ENCODE measurements at places on chromosomes 4 and X.

DNA sequence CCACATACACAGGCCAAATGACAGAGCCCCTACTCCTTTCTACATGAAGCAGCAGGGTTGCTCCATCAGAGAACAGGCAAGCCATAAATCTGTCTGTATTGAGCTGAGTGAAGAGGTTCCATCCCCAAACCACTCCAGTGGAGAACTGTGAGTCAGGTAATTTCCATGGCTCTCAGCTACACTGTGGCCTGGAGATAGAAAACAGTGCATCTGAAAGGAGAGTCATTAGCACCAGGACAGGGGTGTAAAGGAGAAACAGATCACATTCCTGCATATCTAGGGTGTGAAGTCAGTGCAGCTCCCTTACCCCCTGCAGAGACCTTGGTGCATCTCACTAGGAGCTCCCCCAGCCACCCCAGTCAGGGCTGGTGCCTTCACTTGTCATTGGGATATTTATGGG is 314.7 kb downstream of the CHIC1 start:
- no peak for DNase-seq

DNA sequence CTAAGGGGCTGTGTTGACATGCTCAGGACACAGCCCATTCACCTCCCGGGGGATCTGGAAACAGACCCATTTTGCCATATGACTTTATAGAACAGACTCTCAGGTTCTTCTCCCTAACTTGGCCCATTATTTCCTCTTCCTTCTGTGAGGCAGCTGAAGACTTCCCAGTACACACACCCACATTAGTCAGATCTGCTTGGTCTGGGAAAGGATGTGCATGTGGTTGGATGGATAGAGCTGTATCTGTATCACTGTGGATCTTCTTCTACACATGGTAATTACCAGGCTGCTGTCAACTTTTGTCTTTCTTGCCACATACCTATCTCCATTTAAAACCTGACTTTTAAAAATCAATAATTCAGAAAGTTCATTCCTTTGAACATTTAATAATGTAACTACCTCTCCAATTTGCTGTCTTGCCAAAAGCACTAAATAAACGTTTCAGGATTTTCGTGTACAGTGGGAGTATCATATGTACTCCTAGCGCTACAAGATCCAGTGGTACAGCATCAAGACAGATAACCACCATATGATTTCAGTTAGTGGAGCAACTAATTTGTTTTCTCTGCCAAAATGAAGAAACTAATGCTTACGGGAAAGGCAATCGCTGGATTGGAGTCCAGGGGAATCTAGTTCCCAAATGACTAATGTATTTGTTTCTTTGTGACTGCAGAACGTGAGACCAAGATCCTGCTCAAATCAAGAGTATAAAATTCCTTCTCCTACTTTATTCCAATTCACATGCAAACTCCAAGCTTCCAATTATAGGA is 134.1 kb upstream of the MAP3K15 start:
- DNase-seq, result no peak

GRCh38 chr4:18041114-18041513 is 19.6 kb upstream of the LCORL start:
- no peak for DNase-seq

DNA sequence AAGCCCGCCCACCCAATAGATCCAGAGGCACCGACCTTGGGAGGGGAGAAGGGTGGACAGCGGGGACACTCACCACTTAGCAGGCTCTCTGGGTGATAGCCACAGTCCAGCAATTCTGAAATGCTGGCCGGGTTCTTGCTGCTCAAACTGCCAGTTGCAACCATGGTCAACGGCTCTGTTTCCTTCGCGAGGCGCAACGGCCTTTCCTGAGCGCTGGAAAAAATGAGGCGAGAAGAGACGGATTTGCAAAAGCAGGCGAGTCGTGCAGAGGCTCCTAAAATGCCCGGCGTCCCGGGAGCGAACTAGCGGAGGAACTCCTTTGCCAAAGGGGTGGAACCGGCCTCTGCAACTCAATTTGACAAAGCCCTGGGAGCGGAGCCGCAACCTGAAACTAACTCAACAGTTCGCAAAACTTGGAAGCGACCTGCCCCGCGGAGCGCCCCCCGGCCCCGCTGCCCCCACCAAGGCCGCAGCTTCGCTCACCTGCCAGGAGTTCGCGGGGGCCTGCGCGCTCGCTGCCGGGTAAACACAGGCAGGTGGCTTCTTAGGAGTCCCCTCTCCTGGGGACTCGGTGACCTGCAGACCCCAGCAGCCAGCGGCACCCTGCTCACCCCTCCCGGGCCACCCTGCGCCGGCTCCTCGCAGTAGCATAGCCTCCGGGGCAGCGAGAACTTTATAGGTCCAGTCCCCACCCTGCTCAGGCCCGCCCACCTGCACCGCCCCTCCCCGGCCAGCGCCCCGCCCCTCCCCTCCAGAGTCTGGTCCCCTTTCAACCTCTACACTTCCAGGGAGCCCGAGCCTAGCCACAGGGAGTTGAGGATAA is at the start of gene DDIT4L:
Gene DDIT4L, minus strand, starts transcription at position 649 of the 823 bp plus-strand sequence. Its CDS starts 485 bp downstream, at position 164.
- DNase-seq, result no peak

- no peak for DNase-seq
These were observed 1249.4 kb upstream of the DIAPH2 start for GRCh38 chrX:95435198-95435597.

DNA sequence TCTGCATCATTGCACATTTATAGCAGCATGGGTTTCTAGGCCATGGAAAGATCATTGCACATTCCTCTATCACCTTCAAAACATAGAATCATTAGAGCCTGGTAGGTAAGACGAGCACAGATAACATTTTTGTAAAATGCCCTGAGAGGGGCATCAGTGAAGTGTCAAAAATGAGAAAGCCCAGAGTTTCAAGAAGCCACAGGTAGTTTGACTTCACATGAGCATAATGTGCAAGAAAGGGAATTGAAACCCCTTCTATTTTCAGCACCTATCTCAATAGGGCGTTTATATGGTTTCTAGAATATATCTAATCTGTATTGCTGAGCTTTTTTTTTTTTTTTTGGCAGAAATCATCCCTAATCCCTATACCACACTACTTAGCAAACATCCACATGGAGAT is 2441.7 kb downstream of the ARAP2 start:
- DNase-seq, result no peak

- DNase-seq, result no peak
These were observed 52.0 kb upstream of the CCDC160 start for GRCh38 chrX:134184936-134185335.

DNA sequence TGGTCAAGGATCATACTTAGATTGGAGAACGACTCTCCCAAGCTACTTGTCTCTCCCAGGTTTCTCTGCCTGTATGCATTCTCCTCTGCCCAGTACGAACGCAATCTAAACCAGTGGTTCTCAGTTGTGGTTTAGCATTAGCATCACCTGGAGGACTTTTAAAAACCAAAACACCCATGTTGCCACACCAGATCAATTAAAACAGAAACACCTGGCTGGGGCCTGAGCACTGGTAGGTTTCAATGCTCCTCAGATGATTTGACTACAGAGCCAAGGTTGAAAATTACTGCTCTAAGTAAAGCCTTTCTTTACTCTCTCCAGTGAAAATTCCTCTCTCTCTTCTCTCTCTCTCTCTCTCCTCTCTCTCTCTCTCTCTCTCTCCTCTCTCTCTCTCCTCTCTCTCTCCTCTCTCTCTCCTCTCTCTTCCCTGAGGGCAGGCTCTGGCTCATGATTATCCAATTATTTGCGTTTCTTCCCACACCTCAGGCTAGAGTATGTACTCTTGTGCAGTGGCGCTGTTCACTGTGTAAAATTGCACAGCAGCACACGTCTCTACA is 153.7 kb upstream of the FGF13 start:
- no peak for DNase-seq

- DNase-seq, result no peak
These were observed 53.0 kb downstream of the POF1B start for GRCh38 chrX:85326234-85327059.

GRCh38 chr4:54872261-54872660 is 214.5 kb downstream of the KIT start:
- no peak for DNase-seq

DNA sequence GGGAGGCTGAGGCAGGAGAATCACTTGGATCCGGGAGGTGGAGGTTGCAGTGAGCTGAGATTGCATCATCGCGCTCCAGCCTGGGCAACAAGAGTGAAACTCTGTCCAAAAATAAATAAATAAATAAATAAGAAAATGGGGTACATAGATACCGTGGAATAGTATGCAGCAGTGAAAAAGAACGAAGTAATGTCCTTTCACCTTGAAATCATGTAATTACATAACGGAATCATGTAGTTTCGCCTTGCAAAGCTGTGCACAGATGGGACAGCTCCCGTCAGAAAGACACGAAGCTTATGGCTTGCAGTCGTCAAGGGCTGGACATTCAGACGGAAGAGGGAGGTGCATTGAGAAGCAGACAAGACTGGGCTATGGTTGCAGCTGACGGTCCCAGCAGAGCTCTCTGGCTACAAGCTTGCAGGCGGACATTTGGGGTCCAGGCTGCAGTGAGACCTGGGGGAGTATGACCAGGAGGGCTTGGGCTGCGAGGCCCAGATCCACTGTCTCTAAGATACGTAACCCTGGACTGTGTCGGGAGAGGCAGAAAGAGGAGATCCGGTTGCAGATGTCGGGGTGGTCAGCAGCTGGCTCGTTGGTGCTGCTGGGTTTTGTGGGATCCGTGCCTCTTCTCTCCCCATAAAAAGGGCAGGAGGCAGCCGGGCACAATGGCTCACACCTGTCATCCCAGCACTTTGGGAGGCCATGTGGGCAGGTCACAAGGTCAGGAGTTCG is 6.2 kb upstream of the P2RY8 start:
- DNase-seq, result no peak

DNA sequence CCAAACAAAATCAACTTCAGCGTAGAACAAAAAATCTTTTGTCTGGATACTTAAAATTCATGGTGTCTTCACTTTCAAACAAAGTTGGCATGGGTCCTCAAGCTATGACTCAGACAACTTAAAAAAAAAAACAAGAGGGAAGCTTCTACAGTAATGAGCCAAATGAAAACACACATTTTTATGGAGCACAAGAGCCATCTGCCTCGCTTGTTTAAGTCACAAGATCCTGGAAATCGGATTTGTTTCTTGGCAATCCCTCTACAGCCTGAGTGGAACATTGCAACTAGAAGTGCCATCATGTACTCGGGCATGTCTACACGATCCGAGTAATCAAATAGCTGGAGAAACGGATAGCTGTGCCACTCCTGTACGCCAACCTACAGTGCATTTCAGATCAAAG is 22.6 kb downstream of the LAMP2 start:
- DNase-seq, result no peak

DNA sequence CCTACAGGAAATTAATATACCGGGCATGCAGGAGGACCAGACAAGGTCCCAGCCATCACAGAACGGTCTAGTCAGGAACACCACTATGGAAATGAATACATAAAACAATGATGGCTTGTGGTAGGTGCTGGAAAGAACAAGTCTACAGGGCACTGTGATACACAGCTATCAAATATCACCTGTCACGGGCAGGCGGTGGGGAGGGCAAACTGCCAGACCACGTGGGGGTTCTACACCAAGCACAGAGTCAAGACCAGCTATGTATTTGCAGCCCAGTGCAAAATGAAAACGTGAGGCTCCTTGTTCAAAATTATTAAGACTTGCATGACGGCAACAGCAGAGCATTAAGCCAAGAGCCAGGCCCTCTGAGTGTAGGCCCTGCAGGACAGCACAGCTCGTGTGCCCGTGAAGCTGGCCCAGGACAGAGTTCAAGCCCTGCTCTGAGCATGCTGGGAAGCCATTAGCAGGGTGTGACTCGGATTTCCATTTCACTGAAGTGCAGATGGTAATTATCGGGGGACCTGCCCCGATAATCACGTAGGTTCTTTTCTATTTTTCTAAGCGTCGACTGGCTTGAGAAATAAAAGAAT is 83.6 kb downstream of the JAKMIP1 start:
- no peak for DNase-seq

- no peak for DNase-seq
These were observed 292.1 kb downstream of the PRDM5 start for GRCh38 chr4:120630427-120630826.

DNA sequence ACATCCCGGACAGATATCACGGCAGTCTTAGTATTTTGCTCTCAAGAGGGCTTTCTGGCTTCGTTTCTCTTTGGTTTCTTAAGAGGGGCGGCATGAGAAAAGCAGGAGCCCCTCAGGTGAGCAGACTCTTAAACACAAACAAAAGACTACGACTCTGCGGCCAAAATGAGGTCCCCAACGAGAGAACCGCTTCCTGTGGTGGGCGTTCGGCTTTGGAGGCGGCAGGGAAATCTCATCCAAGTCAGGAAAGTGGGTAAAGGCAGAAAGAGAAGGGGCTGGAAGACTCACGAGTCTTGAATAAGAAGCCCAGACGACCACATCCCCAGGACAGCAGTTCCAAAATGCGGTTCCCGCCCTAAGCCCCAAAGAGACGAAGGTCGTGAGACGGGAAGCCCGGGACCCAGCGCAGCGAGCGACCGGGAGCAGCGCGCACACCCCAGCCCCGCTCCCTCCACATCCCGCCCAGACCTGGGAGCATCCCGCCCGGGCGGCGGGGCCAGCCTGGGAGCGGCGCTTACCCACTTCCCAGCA is 409 bp downstream of the UGDH start:
- no peak for DNase-seq

GRCh38 chr4:125315576-125316400 is 1.0 kb downstream of the FAT4 start:
- no peak for DNase-seq

DNA sequence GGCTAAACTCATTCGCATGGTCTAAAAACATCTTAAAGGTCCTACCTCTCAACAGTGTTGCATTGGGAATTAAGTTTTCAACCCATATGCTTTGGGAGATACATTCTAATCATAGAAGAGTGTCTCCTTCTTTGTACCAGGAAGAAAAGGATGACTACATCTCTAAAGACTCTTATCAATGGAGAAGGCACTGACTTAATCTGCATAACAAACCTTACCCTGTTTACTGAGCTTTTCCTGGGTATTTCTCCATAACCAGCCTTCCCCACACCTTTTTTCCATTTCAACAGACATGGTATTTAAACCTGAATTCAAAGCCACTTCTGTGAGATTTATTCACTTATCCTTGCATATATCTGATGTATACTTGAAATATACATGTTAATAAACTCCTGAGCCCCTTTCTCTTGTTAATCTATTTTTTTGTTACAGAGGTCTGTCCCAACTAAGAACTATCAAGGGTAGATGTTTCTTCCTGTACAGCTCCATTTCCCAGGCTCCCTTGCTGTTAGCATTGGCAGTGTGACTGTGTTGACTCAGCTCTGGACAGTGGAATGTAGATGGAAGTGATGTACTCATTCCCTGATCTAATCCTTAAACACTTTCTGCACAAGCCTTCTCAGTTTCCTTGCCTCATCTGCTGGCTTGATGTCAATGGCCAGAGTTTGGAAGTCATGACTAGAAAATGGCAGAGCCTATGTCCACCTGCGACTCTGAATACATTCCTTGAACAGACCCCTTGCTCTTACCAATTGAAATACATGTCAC is 148.9 kb upstream of the CPEB2 start:
- no peak for DNase-seq

GRCh38 chr4:15240764-15241163 is 187.1 kb upstream of the C1QTNF7 start:
- DNase-seq, result no peak

- no peak for DNase-seq
These were observed 134.9 kb downstream of the STOX2 start for GRCh38 chr4:184039963-184040383.

DNA sequence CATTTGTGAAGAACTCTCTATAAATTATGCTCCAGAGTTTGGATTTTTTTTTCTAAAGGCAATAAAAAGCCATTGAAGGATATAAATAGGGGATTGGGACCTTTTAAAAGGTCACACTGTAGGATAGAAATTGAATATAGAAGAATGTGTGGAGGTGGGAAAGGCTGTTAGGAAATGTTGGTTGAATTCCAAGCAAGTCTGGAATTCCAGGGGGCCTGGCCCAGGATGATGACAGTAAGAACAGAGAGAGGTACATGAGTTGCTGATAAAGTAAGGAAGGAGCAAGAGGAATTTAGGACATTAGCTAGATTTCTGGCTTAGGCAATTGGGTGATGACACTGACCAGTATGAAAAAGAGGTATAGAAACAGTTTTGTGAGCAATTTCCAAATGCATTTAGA is 95.4 kb upstream of the USP38 start:
- DNase-seq, result no peak

All from activated CD4-positive, CD25-positive, alpha-beta regulatory T cell (primary cell).